ENCODE measurements at places on chromosomes 12 and 14.

GRCh38 chr14:87632796-87633195, 360.2 kb downstream of the GALC start:
- DNase-seq: no peak

DNA sequence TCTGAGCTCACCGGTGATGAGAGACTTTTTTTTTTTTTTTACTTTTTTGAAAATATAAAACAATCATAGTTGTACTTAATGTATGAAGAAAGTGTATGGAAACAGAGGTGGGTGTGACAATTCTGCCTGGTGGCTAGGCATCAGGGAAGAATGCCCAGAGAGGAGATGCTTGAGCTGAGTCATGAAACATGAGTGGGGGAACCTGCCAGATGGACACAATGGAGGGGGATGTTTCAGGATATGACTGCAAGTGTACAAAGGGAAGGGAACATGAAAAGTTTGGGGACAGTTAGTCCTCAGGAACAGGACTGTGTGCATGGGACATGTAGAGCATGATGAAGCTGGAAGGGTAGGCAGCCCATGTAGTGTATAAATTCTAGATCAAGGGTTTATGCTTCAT, 274.2 kb upstream of the E2F7 start:
- no peak for DNase-seq

- DNase-seq: no peak
Measured at GRCh38 chr14:95315579-95315978, 4.1 kb downstream of the CLMN start.

- no peak for DNase-seq
Measured at GRCh38 chr12:24244231-24244630, 294.8 kb upstream of the SOX5 start.

- no peak for DNase-seq
Measured at GRCh38 chr14:50529288-50530179, 2.8 kb downstream of the MAP4K5 start.

Measured in mesothelial cell of epicardium (in vitro differentiated cells).